ENCODE measurements at places on chromosomes 5 and 9. TPM values are rescaled to one million over a fixed set of nuclear protein-coding genes. Genes with fewer than 3 reads are reported as not detected.

- DNase-seq = no peak
Measured at GRCh38 chr5:130549884-130550561, 615.0 kb downstream of the HINT1 start.

GRCh38 chr5:179887095-179887494 lies 20.6 kb downstream of the TBC1D9B start:
- no peak for DNase-seq

DNA sequence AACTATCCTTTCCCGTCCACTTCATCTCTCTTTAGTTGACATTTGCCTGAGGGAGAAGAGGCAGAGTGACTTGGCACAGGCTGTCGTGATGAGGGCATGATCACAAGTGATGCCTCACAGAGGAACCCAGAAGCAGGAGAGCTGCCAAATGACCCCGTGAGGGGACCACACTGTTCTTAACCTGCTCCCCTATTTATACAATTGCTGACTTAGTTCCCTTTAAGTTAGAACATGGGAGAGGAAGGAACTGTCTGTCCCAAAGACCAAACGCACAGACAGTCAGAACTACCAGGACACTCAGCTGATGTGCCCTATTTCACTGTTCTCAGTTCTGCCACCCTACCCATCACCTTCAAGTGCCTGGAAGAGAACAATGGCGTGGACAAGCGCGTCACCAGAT lies 73.7 kb downstream of the SLC1A3 start:
- DNase-seq = no peak

- DNase-seq = no peak
Measured at GRCh38 chr5:7010591-7010990, 297.4 kb downstream of the TENT4A start.

DNA sequence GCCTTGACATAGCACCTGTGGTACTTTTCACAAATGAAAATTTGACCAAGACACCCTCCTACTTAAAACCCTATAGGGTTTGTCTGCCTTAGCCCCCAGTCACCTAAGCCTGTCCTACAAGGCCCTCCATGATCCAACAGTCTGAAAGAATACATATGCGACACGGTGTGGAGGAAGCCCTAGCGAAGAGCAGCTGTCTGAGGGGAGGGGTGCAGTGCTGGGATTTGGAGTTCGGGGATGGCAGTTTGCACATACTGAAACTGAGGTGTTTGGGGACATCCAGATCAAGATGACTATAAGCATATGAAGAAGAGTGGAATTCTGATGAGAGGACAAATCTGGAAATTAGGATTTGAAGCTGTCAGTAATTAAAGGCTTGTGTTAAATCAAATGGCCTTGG lies 7.2 kb upstream of the MYORG start:
- no peak for DNase-seq

DNA sequence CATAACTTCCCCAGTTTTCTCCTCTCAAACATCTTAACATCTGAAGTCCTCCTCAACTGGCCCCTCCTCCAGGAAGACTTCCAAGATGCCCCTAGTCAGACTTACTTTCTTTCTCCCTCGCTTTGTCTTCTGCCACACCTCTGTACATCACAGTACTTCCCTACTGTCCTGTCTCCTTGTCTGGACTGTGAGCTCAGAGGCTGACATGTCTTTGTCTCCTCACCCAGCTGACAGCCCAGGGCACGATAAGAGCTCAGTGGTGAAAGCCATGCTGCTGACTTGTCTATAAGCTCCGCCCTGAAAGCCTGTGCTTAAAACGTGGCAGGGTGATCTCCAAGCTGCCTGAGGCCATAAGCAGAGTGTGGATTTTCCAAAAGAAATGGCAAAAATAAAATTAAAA lies 33.0 kb upstream of the SLC25A51 start:
- DNase-seq = no peak

GRCh38 chr9:114025196-114025753 lies 52.8 kb downstream of the AMBP start:
- no peak for DNase-seq

GRCh38 chr9:85453850-85454249 lies 287.9 kb downstream of the AGTPBP1 start:
- DNase-seq = no peak

DNA sequence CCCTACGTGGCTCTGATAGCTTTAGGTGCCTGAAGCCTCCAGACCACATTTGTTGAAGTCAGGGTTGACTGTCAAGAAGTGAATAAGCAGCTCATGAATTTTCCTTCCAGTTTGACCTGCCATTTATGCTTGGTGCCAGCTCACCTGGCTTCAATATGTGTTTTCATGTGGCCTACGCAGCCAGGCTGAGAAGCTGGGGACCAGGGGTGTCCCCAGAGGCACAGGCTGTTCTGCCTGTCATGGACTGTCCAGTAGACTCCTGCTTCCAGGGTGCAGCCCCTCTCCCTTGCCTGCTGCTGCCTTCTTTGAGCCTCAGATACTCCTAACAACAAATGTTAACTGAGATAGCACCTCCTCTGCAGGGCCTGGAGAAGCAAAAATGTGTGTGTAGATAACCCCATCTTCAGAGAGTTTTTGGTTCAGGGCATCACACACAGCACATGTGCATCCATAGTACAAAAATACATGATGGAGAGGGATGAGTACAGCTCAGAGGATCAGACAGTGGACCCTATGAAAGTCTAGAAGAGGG lies 5.8 kb downstream of the TNFAIP8 start:
- no peak for DNase-seq

- DNase-seq = no peak
Measured at GRCh38 chr5:58491216-58491892, at the start of gene GAPT. Gene GAPT, plus strand, starts transcription at chr5:58491435. Its CDS starts 3,102 bp downstream, at chr5:58494537.

DNA sequence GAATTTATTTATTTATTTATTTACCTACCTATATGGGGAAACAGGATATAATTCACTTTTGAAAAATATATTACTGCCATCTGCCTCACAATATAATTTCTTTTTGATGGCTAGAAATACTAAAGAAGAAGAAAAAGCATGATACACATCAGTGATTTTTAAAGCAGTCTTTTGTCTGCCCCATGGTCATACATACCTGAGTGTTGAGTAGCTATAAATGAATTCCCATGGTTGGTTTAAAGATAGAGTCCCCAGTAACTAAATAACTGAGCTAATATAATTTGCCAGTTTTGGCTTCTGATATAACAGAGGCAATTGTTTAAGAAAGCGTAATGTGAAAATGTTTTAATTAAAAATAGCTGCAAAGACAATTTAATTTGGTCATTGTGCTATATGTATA lies 447.8 kb downstream of the PDE4D start:
- no peak for DNase-seq

Gene PDCD1LG2
- 0.50 TPM for total RNA-seq

Gene PAEP
- 0.55 TPM for total RNA-seq

Gene RANBP3L
- total RNA-seq = 213 TPM

Data from spinal cord (tissue), 10 donors.